ENCODE measurements at places on chromosomes 3 and 15.

- DNase-seq = no peak
Measured at GRCh38 chr3:53682807-53683206, 163.4 kb downstream of the CHDH start.

DNA sequence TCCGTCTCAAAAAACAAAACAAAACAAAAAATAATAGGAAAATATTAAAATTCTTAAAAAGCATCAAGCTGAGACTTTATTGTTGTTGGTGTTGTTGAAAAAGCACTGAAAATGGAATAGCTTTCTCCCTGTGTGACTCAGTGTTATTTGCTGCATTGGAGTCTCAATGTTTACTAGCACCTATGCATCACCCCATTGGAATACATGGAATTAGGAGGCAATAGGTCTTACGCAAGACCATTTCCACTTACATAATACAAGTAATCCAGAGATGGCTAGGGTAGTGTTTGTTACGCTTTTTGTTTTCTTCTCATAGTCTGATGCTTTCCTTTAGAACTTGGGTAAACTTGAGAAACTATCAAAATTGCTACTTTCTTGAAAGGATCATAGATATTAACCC, 15.2 kb downstream of the GXYLT2 start:
- DNase-seq = no peak

DNA sequence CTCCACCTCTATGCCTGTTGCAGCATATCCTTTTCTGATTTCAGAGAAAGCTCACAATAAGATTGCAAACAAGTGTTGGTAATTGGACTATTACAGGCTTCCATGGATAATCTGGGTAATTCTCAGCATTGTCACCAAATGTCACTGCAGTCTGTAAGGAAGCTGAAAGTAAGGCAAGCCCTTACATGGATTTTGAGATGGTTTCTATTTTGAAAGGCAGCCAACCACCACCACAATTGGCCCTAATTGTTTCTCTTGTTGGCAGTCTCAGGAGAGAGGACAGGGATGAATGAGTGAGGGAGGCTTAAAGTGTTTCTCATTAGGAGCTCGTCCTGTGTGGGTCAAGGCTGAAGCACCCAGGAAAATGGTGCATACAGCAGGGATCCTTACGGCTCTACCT, 879.9 kb downstream of the TUSC7 start:
- no peak for DNase-seq

GRCh38 chr15:77120576-77120975, 49.7 kb upstream of the TSPAN3 start:
- DNase-seq = no peak

- no peak for DNase-seq
Measured at GRCh38 chr15:61828860-61829513, 231.3 kb downstream of the VPS13C start.

DNA sequence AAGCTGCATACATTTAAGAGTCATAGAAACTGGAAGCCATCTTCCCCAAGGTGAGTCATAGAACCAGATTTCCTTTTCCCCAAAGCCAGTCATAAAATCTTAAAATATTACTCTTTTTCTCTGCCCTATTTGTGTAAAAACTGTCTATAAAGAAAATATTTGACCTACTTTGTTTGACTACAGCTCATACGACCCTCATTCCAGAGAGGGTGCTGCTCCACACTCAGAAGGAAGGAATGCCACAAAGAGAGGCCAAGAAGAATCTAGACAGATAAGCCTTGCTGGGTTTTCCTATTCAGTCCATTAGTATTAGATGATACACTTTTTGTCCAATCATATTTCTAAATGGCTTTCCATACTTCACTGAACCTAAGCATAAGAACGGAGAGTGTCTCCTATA, 671.6 kb upstream of the SGO1 start:
- no peak for DNase-seq

- no peak for DNase-seq
Measured at GRCh38 chr3:65714134-65714533, 324.6 kb downstream of the MAGI1 start.

DNA sequence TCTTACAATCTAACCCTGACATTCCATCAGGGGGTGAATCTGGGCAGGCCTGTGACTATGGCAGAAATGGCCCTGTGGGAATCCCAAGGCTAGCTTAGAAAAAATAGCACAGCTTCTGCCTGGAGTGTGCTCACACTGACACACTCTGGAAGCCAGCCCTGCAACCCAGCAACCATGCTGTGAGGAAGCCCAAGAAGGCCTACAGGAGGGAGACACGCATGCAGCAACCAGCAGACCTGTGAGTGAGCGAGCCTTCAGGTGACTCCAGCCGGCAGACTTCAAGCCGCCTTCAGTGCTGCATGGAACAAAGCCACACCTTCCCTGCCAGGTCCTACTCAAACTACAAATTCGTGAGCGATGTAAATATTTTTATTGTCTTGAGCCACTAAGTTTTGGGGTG, 26.1 kb downstream of the RAB6B start:
- DNase-seq = no peak

GRCh38 chr3:47113669-47114365, 50.1 kb downstream of the SETD2 start:
- DNase-seq = no peak

DNA sequence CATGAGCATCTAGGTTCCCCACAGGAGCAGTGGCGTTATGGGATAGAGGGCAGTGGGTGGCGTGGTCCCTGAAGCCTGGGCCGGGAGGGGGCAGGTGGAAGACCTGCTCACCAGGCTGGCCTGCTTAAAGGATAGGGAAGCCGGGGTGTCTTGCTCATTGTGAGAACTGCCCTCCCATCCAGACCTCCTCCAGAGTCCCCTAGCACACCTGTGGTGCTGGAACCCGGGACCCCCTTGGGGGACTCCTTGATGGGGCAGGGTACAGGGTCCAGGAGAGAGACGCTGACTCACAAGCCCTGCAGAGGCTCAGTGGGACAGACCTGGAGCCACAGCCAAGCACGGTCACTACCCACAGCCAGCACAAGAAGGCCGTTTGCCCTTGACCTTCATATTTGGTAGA, 2.8 kb upstream of the RHCG start:
- DNase-seq = no peak

GRCh38 chr3:33729993-33730392, 11.9 kb upstream of the CLASP2 start:
- DNase-seq = no peak

DNA sequence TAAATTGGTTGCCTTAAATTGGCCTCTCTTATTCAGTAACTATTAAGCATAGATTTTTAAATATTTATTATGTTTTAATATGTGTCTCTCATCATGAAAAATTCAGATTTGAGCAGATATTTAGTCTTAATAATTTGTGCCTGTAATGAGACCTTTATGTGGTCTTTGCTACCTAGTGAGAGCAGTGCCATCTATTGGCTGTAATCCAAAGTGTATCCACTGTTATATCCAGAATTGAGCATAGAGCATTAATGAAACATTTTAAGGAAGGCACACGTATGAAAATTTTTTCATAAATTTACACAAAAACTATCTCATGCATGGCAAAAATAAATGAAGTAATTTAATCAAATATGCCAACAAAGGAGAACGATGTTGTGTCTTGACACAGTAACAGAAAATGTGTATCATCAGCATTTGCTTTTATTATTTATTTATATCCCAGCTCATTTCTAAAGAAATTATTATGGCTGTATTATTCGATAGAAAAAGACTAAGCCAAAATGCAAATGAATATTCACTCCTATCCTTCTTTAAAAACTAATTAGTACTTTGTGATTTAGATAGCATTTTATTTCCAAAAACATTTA, 203.5 kb downstream of the RSRC1 start:
- DNase-seq = no peak

DNA sequence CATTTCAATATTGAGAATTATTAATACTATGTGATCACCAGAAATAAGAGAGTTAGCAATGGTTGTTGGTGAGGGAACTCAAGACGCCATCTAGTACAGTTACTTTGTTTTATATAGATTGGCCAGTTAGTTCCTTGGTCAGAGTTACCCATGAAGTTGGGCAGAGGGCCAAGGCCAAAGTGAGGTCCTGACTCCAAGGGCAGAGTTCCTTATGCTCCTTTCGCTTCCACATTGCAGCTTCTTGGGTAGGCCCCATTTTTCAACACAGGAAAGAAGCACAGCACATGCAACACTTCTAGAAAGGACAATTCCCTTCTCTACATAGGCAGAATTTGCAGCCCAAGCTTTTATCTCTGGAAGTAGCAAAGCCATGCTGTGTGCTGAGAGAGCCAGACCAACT, 178.6 kb downstream of the KCNAB1 start:
- no peak for DNase-seq

- no peak for DNase-seq
Measured at GRCh38 chr15:38171973-38172372, 80.7 kb upstream of the SPRED1 start.

GRCh38 chr3:160886421-160886820, 130.4 kb downstream of the PPM1L start:
- no peak for DNase-seq

DNA sequence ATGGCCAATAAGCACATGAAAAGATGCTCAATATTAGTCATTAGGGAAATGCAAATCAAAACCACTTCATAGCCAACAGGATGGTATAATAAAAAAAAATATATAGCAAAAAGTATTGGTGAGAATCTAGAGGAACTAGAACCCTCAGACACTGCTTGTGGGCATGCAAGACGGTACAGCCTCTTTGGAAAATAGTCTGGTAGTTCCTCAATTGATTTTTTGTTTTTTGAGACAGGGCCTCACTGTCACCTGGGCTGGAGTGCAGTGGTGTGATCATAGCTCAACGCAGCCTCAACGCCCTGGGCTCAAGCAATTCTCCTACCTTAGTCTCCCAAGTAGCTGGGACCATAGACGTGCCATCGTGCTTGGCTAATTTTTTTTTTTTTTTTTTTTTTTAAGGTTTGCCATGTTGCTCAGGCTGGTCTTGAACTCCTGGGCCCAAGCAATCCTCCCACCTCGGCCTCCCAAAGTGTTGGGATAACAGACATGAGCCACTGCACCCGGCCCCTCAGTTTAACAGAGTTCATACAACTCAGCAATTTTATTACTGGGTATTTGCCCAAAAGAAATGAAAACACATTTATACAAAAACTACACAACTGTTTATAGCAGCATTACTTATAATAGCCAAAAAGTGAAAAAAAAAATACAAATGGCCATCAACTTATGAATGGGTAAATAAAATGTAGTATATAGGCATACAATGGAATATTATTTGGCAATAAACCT, 5.1 kb downstream of the PRC1 start:
- DNase-seq = no peak

DNA sequence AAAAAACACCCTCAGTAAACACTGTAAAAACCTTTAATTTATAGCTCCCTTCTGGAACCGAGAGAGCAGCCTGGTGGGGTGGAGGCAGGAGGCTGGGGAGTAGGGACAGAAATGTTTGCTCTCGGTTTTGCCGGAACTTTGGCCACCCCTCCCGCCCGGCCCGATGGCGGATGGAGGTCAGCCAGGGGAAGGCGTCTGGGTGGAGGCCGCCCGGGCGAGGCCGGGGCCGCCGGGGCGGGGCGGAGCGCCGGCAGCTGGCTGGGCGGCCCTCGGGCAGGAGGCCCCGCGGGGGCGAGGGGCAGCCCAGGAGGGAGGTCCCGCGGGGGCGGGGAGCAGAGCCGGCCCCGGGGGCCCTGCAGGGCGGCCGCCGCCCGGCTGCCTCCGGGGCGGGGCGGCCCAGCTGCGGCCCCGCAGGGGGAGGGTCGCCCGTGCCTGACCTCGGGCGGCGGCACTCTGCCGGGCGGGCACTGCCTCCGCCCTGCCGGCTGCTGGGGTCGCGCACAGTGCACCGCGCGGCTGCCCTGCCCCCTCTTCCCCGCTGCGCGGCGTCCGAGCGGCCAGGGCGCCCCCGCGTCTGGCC, 829 bp upstream of the SKIL start:
- peak; percentile 53 for DNase-seq

DNA sequence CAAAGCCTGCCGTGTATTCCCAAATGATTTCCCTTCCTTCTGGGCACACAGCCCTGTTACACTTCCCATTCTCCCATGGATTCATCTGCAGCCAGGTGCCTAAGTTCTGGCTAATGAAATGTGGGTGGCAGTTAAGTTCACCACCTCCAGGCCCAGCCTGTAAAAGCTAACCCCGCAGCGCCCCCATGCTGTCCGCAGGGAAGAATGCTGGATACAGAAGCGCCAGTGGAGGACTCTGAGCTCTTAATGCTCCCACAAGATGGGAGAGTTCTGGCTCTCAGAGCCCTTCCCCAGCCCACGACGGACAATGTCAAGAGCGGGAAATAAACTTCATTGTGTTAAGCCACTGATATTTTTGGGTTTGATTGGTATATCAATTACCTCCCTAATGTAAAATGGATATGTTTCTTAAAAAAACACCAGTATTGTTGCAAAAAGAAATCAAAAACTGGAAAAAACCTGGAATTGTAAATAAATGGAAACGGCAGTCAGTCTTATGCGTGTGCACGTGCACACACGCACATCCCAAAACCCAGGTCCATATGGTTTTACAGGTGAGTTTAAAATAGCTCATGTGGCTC, 37.7 kb upstream of the FGD5 start:
- DNase-seq = no peak

DNA sequence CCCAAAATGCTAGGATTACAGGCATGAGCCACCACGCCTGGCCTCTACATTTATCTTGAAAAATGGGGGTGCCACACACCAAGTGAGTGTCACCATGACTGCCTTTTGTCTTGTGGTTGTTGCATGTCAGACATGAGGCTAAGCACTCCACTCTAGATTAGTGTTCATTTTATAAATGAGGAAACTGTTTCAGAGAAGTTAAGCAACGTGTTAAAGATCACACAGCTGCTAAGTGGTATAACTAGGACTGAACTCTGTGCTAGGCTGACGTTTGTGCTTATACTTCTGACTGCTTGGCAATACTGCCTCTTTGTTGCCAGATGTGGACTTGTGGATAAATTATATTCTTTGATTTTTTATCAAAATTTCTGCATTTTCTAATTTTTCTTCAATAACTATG, 50.8 kb upstream of the SMAD6 start:
- DNase-seq = no peak

DNA sequence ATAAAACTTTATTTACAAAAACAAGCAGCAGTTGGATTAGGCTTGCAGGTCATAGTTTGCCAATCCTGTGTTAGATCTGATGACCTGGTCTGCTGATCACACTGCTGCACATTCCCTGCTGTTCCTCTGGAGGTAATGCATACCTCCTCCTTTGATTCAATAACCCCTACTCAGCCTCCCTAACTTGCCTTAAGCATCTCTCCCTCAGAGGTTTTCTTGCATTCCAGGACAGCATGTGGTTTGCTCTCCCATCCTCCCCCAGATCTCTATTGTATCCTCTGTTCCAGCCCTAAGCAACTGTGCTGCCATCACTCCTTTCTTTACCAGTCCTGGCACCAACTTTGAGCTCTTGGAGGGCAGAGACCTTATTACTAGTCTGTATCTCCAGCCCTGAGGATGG, 63.4 kb downstream of the CACNA2D3 start:
- no peak for DNase-seq

- DNase-seq = no peak
Measured at GRCh38 chr3:183506674-183507320, 48.7 kb downstream of the KLHL6 start.

- DNase-seq = no peak
Measured at GRCh38 chr3:71046791-71047190, 536.7 kb downstream of the FOXP1 start.

- DNase-seq = no peak
Measured at GRCh38 chr15:39248204-39248603, 332.7 kb upstream of the THBS1 start.

Measured in stimulated activated CD8-positive, alpha-beta memory T cell treated with anti-CD3 and anti-CD28 coated beads, Interleukin-4, amount 100 ng/mL, for 24 hours (primary cell).